ENCODE measurements at places on chromosomes 13 and 19.

GRCh38 chr13:105232439-105232838, 1303.0 kb downstream of the EFNB2 start:
- no peak for ATAC-seq

- no peak for ATAC-seq
Measured at GRCh38 chr19:51873097-51873496, 14.7 kb downstream of the ZNF577 start.

- no peak for ATAC-seq
Measured at GRCh38 chr13:106063591-106064313, 471.7 kb downstream of the EFNB2 start.

GRCh38 chr13:92806215-92806614, 420.4 kb upstream of the GPC6 start:
- ATAC-seq, result peak; percentile 62

DNA sequence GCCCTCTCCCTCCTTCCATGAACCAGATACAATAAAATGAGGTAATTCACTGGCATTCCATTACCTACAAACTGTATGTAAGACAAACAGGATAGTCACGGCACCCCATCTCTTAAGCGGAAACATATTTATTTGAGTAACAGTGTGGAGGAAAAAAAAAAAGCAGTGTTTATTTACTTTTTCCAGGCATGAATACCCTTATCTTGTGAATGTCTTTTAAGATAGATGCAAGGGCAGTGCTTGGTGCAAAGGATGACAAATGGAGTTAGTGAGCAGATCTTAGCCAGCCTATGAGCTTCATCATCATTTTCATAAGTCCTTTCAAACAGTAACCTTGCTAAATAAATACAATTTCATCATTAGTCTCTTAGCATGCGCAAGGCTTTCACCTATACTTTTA, 1661.8 kb upstream of the SPRY2 start:
- no peak for ATAC-seq

GRCh38 chr13:28171266-28171665, 32.9 kb downstream of the PAN3 start:
- no peak for ATAC-seq

DNA sequence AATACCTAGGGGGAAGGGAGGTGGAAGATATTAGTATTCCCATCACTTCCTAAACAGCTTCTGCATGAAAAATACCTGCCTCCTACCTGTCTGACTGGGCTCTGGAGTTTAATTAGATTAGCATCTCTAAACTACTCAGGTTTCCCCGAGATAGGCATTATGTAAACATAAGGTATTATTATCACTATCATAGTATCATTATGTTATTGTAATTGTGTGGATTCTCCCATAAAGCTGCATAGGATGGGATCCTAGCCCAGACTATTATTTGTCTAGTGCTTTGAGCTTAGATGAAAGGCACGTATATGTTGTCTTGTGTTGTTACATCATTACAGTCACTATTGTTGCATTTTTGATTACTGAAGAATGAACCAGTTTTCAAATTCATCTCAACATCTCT, 115.2 kb upstream of the SOX21 start:
- ATAC-seq, result no peak

DNA sequence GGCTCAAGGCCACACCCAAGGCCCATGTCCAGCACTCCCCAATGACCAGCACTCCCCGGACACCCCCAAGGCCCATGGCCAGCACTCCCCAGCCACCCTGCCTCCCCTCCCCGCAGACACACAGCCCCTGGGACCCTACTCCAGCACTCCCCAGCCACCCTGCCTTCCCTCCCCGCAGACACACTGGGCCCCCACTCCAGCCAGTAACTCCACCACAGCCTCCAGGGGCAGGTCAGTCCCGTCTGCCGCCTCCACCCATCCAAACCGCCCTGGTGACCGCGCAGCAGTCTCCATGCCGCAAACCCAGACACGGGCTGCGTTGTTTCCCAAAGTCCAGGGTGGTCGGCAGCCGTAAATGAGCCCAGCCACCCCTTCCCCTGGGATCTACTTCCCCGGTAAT, 70.7 kb downstream of the SPACA7 start:
- ATAC-seq, result no peak

GRCh38 chr13:33111414-33112110, 95.3 kb downstream of the KL start:
- no peak for ATAC-seq

GRCh38 chr19:53389978-53390377, 5.0 kb upstream of the ZNF765 start:
- no peak for ATAC-seq

GRCh38 chr19:13173139-13173737, 23.0 kb downstream of the IER2 start:
- no peak for ATAC-seq

- ATAC-seq, result no peak
Measured at GRCh38 chr19:46898731-46899130, 37.9 kb downstream of the ARHGAP35 start.

DNA sequence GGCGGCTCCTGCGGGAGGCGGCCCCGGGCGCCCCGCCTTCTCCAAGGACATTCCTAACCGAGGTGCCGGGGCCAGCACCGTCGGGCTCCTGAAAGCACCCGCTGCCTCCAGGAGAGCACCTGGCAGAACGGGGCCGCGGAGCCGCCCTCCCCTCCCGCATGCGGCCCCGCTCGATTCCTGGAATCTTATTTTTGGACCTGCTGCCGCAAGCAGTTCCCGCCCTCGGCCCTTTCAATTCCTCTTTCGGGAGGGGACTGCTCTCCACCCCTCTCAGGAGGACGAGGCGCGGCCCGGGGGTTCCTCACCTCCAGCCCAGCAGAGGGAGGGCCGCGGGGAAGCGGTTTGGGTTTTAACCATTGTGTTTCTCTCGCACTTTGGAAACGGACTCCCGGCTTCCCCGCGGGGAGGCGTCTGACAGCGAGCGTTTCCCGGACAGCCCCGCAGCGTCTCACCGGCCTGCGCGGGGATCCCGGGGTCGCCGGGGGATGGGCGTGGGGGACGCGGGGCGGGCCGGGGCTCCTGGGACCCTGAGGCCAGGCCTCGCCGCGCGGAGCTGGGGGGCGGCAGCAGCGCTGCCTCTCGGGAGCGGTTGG, 849 bp downstream of the GAS6 start:
- ATAC-seq, result peak; percentile 26

GRCh38 chr19:40335101-40335500, 13.1 kb downstream of the C19orf47 start:
- no peak for ATAC-seq

GRCh38 chr19:46073268-46073922, 32.6 kb upstream of the IGFL4 start:
- no peak for ATAC-seq

GRCh38 chr19:29090783-29091526, 122.0 kb downstream of the UQCRFS1 start:
- ATAC-seq, result no peak

DNA sequence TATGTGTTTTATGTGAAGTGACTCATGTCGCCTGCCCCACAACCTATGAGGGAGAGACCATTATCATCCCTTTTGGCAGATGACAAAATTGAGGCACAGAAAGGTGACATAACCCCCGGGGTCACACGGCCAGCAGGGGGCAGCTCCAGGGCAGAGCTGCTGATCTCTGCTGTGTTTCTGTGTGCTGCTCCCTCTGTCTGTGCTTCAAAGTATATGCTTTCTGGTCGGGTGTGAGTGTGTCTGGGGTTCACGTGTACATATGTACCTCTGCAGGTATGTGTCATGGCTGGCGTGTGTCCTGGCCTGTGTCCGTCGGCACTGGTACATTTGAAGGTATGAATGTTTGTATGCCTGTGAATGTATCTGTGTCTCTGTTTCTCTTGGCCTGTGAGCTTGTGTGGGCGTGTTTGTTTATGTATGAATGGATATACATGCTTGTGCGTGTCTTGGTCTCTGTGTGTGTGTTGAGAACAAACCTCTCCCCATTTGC, 7.1 kb downstream of the LIPE start:
- peak; percentile 39 for ATAC-seq

DNA sequence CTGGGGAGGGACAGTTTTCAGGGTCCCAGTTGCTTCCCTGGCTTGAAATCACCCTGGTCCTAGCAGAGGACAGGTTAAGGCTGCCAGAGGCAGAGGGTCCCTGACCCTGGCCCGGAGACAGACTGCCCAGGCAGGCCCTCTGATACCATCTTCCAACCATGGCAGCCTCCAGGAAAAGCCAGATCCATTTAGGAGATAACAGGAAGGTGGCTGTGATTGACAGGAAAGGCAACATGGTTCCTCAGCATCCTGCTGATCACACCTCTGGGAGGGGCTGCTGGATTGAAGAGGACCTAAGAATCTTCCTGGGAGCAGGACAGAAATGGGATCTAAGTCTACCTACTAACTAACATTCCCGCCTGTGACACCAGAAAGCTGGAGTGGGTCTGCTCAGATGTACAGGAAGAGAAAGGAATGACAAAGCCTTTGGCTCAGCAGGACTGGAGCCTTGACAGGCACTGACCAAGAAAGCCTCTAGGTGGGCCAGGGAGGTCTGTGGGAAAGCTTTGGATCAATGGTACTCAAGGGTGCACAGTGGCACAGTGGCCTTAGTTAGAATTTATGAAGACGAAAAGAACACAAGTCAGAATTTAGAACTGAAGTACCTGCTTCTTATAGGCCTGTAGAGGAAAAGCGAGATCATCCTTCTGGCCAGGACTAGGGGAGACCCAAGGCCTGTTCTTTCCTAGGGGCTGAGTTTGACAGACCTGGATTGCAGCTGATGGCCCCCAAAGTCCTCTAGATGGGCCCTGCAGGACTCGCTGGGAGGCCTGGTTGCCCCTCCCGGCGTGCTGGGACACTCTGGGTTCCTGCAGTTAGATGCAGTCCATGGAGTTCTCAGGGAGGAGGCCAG, 2.3 kb upstream of the PRKACA start:
- ATAC-seq, result no peak

GRCh38 chr19:45576682-45577081, 7.9 kb downstream of the OPA3 start:
- no peak for ATAC-seq

DNA sequence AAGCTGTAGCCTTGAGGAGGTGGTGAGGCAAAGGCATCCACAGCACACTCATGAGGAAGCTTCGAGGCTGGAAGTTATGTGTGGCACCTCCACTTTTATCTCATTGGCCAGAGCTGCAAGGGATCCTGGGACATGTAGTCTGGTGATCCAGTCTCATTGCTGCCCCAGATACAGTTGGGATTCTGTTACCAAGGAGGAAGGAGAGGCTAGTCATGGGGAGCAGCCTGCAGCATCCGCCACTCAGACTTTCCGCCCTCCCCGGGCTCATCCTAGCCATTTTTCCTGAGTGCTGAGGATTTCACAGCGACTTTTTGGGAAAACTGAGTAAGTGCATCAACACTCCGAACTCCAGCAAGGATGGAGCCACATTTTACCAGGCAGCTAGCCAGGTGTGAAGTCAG, 74.4 kb downstream of the DPF1 start:
- no peak for ATAC-seq

DNA sequence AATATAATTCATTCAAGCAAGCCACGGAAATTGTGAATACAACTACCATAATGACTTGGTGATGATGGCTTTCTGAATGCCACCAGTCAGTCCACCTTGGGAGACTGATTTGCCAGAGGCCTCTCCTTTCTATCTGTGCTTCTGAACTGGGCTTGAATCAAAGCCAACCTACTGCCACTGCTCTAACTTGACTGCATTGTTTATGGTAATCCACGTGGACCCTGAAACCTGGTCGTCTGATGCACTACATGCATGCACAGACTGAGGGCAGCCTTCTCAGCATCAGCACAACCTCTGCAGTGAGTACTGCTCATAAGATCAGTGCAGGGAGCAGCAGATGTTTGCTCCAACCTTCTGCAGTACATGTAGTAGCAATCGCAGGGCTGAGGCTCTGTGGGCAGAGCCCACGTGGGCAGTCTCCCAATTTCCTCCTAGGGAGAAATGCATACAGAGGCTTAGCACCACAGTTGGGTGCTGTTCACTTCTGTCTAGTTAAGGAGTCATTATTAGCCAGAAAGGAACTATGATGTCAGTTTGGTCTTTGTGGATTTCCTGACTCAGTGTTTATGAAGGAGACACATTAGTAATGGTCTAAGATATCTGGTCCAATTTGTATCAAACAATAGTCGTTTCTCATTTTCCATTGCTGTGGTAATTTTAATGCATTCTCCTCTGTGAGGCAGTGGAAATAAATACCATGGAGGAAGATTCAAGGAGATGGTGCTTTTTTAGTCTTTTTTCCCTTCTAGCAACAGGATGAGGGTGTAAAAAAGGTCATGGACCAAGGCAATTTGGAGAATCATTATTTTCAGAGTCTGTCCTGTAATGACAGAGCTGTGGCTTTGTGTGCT, 82.5 kb downstream of the AKAP11 start:
- peak; percentile 75 for ATAC-seq

GRCh38 chr13:106453101-106453500, 82.4 kb downstream of the EFNB2 start:
- no peak for ATAC-seq

All from activated T-helper 17 cell treated with anti-CD3 and anti-CD28 coated beads, Interleukin-2, amount 50 U/mL, for 72 hours (primary cell).